Purkinje cell (primary cell): ENCODE measurements at places on chromosomes 11 and 22. TPM values are rescaled to one million over a fixed set of nuclear protein-coding genes. Genes with fewer than 3 reads are reported as not detected.

The MOGAT2 gene
- 0.94 TPM in 1 of 2 replicates, not detected in the other for polyA plus RNA-seq

The NCR3LG1 gene
- 0.45 and 0.66 TPM in 2 replicates for polyA plus RNA-seq

The ELFN2 gene
- 0.14 and 0.19 TPM in 2 replicates for polyA plus RNA-seq

The SPDYC gene
- polyA plus RNA-seq, result not detected in 2 replicates

The MFNG gene
- 0.54 TPM in 1 of 2 replicates, not detected in the other for polyA plus RNA-seq

The C11orf97 gene
- polyA plus RNA-seq, result not detected in 2 replicates

The TMEM258 gene
- 402 and 501 TPM in 2 replicates for polyA plus RNA-seq

The HBB gene
- polyA plus RNA-seq, result 105 and 131 TPM in 2 replicates

The RTN4RL2 gene
- 0.16 TPM in 1 of 2 replicates, not detected in the other for polyA plus RNA-seq

The KLHDC7B gene
- 0.08 TPM in 1 of 2 replicates, not detected in the other for polyA plus RNA-seq

The P2RY2 gene
- polyA plus RNA-seq, result not detected in 2 replicates

The OR5F1 gene
- polyA plus RNA-seq, result not detected in 2 replicates

The NAALAD2 gene
- 10.0 and 20.0 TPM in 2 replicates for polyA plus RNA-seq

The UBQLNL gene
- not detected in 2 replicates for polyA plus RNA-seq

The MISFA gene
- polyA plus RNA-seq, result 2.6 and 3.8 TPM in 2 replicates

The PTPN5 gene
- 3.3 and 6.5 TPM in 2 replicates for polyA plus RNA-seq

The SYT7 gene
- 18.3 and 23.6 TPM in 2 replicates for polyA plus RNA-seq

The HBE1 gene
- not detected in 2 replicates for polyA plus RNA-seq

The KRTAP5-10 gene
- polyA plus RNA-seq, result not detected in 2 replicates

The SDHAF2 gene
- 51.7 and 57.9 TPM in 2 replicates for polyA plus RNA-seq

The OR2AG2 gene
- polyA plus RNA-seq, result 0.07 and 3.3 TPM in 2 replicates

The KCNA4 gene
- polyA plus RNA-seq, result 0.31 TPM in 1 of 2 replicates, not detected in the other

The BET1L gene
- 4.3 and 4.5 TPM in 2 replicates for polyA plus RNA-seq

The GGTLC2 gene
- not detected in 2 replicates for polyA plus RNA-seq

The SYT13 gene
- 1.4 and 6.1 TPM in 2 replicates for polyA plus RNA-seq

The TPBGL gene
- 1.0 TPM in 1 of 2 replicates, not detected in the other for polyA plus RNA-seq

The RIC3 gene
- polyA plus RNA-seq, result 62.9 and 66.1 TPM in 2 replicates

The DEPDC7 gene
- 0.95 TPM in 1 of 2 replicates, not detected in the other for polyA plus RNA-seq

The CLCF1 gene
- polyA plus RNA-seq, result not detected in 2 replicates

The CCDC15 gene
- polyA plus RNA-seq, result 0.10 and 1.0 TPM in 2 replicates

The CHST1 gene
- 3.8 and 9.0 TPM in 2 replicates for polyA plus RNA-seq

The SYT12 gene
- 3.3 and 3.8 TPM in 2 replicates for polyA plus RNA-seq

The OR8G1 gene
- polyA plus RNA-seq, result not detected in 2 replicates

The SLC25A45 gene
- polyA plus RNA-seq, result 0.51 TPM in 1 of 2 replicates, not detected in the other

The ST14 gene
- not detected in 2 replicates for polyA plus RNA-seq

The MTMR3 gene
- 3.9 and 6.5 TPM in 2 replicates for polyA plus RNA-seq

The TOLLIP gene
- 10.5 and 15.8 TPM in 2 replicates for polyA plus RNA-seq

The SH3BP1 gene
- polyA plus RNA-seq, result 0.77 TPM in 1 of 2 replicates, not detected in the other

The C11orf42 gene
- polyA plus RNA-seq, result not detected in 2 replicates

The MMP10 gene
- polyA plus RNA-seq, result not detected in 2 replicates

The CD6 gene
- polyA plus RNA-seq, result not detected in 2 replicates

The IFITM10 gene
- 0.83 TPM in 1 of 2 replicates, not detected in the other for polyA plus RNA-seq

The CEND1 gene
- 14.7 and 20.2 TPM in 2 replicates for polyA plus RNA-seq

The WT1 gene
- 2.7 and 10.4 TPM in 2 replicates for polyA plus RNA-seq

The OR5T2 gene
- polyA plus RNA-seq, result not detected in 2 replicates

The MMP11 gene
- polyA plus RNA-seq, result 0.58 TPM in 1 of 2 replicates, not detected in the other

The ATXN10 gene
- polyA plus RNA-seq, result 296 and 338 TPM in 2 replicates

The MAJIN gene
- 3.6 and 3.8 TPM in 2 replicates for polyA plus RNA-seq

The HTR3A gene
- polyA plus RNA-seq, result not detected in 2 replicates

The FOSL1 gene
- polyA plus RNA-seq, result not detected in 2 replicates

The ADAMTS15 gene
- 0.07 TPM in 1 of 2 replicates, not detected in the other for polyA plus RNA-seq

The FOLR2 gene
- polyA plus RNA-seq, result not detected in 2 replicates
